ENCODE measurements at places on chromosomes 5 and 9. TPM values are rescaled to one million over a fixed set of nuclear protein-coding genes. Genes with fewer than 3 reads are reported as not detected.

DNA sequence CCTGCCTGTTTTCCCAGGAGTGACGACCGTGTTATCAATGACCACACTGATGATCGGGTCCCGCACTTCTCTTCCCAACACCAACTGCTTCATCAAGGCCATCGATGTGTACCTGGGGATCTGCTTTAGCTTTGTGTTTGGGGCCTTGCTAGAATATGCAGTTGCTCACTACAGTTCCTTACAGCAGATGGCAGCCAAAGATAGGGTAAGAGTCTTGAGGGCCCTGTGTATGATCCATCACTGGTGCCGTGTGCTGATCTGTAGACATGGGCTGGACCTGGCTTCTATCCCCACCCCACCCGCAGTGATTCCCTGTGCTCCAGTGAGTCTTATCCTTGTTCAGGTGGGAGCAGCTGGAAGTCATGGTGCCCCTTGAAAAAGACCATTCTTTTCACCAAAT lies 26.0 kb downstream of the GABRP start:
- DNase-seq = no peak

- no peak for DNase-seq
Measured at GRCh38 chr9:2761424-2761823, 44.1 kb downstream of the KCNV2 start.

Gene CDC20B
- not detected for total RNA-seq

- DNase-seq = no peak
Measured at GRCh38 chr9:11701706-11702105, 991.5 kb upstream of the TYRP1 start.

DNA sequence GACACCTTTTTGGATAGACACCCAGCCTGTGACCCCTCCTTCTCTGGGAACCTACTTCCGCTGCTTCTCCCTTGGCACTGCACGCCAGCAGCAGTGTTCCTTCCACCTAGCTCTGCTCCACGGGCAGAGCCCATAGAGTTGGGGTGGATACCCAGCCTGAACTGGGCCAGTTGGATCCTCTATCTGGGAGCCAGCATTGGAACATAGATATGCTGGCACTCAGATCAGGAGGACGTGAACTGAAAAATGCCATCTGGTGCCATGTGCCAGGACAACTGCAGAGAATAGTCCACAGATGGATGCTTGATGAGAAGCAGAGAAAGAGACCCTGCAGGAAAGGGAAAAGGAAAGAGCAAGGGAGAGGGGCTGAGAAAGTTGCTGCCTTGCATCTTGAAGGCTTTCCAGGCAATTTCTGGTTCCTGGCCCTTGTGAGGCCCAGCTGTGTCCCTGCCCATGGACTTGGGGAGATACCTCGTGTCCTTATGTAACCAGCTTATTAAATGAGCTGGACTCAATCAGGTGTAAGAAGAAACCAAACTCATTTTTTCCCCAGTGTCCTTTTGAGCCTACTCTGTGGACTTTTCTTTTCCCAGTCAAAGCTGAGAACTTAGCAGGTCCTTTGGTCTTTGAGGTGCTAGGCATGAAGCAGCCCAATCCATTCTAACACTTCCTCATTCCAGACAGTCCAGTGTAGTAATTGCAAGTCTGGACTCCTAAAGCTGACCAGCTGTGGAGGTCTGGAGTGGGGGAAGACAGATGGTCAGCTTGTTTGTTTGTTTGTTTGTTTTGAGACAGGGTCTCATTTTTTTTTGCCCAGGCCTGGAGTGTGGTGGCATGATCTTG lies 39.1 kb downstream of the ANGPTL2 start:
- no peak for DNase-seq

DNA sequence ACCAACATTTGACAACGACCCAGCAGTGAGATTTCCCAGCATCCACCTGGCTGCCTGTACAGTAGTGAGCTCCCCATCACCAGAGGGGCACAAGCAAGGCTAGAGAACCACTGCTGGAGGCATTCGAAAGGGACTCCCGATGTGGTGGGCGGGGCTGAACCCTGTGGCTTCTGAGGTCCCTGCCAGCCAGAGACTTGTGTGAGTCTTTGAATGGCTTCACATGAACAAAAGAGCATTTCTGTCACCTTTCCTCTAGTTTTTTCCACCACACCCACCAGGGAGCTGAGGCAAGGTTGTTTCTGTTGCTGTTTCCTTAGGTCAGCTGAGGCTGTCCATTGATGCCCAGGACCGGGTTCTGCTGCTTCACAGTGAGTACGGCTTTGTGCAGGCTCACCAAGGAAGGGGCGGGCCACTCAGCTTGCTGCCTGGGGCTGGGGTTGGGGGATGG lies 15.7 kb downstream of the RGS3 start:
- no peak for DNase-seq

DNA sequence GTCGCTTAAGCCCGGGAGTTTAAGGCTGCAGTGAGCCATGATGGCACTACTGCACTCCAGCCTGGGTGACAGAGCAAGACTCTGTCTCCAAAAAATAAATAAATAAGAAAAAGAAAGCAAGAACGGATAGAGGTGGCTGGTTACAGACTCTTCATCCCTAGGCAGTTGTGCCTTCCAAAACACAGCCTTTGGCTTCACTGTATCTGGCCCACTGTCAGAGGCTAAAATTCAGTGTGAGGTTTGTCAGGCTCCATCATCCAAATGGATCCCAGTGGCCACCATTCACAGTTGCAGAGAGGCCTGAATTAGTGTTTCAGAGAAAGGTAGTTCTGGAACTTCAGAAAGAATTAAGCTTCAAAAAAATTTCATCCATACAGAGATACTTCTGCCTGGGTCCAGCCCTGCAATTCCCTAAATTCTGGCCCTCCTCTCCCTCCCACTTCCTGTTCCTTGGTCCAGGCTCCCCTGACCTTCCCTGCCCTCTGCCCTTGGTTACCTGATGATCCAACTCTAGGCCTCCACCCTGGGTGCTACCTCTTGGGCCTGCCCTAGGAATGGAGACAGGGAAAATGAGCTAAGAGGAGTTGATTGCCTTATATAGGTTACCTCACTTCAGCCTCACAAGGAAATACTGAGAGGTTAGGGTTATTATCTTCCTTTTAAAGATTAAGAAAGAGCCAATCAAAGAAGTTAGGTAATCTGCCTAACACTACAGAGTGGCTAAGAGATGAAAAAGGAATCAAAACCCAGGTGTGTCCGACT lies 97.2 kb upstream of the SLC44A1 start:
- no peak for DNase-seq

DNA sequence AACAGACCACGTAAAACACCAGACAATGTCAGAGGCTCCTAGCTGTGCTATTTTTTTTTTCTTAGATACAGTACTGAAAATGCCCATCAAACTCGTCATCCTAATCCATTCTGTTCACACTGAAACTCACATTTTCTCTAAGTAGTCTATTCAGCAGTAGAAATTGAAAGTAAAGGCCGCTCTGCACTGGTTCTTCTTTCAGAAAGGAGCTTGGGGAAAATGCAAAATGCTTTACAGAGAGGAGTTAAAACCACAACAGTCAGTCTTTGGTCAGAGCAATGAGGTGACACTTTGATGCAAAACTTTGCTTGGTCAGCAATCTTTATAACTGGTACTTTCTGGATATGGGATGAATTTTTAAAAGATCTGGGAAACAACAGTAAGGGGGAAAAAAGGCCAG lies 43.8 kb upstream of the SUSD1 start:
- DNase-seq = no peak

DNA sequence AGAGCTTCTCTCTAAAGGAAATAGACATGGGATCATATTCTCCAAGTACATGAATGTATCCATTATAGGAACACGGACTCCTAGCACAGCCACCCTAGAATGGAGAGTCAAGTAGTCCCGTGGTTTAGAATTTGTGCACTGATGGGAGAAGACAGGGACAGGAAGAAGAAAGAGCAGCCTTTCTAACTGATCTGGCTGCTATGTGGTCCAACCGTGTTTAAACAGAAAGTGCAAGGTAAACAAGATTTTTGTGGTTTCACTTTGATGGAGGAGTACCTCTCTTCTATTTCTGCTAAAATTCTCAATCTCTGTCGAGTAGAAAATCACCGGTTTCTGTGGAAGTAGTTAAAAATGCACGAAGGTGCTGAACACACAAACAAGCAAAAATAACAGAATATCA lies 171.3 kb downstream of the ST8SIA4 start:
- no peak for DNase-seq

Gene CYLC2
- total RNA-seq = not detected

DNA sequence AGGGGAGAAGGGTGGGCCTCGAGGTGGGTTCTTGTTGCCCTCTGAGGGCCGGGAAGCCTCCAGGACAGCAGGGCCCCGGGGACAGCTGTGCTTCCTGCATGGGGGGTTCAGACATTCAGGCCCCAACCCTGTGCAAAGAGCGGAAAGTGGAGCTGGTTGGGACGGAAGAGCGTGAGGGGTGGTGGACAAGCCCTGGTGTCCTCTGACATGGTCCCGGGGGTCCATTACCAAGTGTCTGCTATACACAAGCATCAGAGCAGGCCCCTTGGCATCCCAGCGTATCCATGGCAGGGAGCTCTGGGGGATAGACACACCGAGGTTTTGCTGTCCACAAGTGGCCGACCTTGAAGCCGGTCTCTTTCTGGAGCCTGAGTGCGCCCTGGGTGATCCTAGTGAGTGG lies 9.3 kb downstream of the PLPP7 start:
- DNase-seq = no peak

DNA sequence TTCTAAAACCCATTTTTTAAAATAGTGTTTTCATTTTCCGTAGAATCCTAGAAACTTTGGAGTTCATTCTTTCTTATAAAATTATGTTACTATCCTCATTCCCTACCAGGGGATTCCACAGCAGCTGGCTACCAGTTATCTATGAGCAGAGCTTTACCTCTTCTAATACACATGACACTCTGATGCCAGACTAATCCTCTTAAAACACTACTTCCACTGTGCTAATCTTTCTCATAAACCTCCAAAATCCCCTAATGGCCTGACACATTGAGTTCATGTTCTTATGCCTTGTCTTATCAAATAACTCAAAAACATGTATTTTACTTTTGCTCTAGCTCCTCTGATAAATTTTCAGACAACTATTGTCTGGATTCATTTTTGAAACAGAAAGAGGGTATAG lies 633.6 kb upstream of the FTMT start:
- no peak for DNase-seq

Gene UQCRQ
- 399 TPM for total RNA-seq

DNA sequence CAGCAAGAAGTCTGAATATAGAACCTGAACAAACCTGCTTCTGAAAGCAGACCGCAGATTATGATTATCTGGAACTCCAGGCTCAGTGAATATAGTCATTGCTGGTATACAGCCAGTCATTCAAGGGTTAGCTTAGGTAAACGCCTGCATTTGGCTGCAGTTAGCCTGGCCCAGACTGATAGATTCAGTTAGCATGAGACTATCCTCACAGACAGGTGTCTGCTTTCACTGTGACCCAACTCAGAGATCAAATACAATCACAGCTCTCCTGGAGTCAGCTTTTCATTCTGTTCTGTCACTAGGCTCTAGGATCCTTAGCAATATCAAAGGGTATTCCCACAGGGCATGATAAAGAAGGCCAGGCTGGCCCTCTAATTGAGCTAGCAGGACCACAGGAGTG lies 138.6 kb upstream of the PLCXD3 start:
- no peak for DNase-seq

DNA sequence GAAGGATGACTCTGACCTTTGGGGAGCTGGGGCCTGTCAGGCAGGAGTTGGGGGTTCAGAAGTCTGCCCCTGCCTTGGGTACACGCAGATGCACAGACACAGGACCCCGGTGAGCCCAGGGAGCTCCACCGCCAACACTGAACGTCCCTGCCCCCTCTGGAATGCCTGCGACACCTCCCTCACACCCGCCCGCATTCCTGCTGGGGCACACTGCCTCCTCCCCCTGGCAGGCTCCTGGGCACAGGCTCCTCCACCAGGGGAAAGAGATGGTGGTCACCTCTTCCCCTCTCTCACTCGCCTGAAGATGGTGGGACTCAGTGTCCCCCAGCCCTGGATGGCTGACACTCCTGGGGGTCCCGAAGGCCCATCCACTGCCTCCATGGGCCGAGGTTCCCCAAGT lies 12.0 kb downstream of the CRB2 start:
- DNase-seq = no peak

DNA sequence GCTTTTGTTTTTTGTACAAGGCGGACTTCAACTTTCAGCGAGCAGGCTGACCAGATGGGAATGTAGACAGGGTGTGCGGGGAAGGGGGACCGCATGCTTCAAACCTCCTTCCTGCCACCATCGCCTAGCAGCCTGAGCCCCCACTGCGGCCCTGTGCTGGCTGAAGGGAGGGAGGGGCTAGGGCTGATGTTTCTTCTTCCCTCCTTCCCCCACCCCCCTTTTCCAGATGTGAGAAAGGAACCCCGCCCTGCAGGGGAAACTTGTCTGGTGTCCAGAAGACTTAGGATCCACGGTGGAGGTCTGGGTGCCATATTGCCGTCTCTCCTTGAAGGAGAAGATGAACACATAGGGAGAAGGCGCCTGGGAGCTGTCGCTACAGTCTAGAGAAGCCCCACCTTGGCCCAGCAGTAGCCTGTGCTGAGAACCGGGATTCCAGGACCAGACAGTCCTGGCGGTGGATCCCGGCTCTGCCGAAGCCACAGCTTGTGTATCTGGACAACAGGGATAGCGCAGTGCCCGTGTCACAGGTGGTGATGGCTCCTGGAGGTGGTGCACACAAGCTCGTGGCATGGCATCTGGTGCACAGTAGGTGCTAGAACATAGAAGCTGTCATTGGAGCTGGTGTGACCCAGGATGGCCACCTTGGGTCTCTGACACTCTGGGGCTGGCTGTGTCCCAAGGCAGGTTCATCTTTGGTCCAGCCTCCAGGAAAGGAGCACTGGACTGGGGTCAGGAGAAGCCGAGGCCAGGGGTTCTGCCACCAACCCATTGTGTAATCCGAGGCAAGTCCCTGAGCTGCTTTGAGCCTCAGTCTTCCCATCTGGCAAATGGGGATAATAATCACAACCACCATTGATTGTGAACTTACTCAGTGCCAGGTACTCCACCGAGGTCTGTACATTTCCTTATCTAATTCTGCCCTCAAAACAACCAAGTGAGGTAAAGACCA lies 205.6 kb downstream of the C9orf50 start:
- no peak for DNase-seq

- DNase-seq = no peak
Measured at GRCh38 chr5:65969539-65970393, 43.4 kb downstream of the ERBIN start.

- DNase-seq = no peak
Measured at GRCh38 chr5:118311103-118311819, 677.1 kb downstream of the DTWD2 start.

Gene SLCO6A1
- total RNA-seq = not detected
